ENCODE measurements at places on chromosomes 16 and 17.

DNA sequence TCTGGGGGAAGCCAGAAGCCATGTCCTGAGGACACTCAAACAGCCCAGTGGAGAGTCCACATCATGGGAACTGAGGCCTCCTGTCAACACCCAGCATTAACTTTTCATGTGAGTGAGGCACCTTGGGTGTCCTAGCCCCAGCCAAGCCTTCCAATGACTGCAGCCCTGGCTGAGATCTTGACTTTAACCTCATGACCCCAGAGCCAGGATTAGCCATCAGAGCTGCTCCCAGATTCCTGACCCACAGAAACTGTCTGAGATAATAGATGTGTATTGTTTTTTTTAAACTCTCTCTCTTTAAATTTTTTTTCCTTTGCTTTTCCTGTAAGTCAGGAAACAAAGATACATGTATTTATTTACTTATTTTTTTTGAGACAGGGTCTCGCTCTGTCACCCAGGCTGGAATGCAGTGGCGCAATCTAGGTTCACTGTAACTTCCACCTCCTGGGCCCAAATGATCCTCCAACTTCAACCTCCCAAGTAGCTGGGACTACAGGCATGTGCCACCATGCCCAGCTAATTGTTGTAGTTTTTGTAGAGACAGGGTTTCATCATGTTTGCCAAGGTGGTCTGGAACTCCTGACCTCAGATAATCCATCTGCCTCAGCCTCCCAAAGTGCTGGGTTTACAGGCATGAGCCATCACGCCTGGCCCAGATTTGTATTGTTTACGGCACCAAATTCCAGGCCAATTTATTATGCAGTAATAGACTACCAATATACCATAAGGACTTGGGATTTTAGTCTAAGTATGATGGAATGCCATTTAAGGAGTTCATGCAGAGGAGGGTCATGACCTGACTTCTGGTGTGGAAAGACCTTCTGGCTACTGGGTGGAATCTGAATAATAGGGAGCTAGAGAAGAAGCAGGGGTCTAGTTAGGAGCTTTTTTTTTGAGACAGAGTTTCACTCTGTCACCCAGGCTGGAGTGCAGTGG is 14.0 kb upstream of the TMEM94 start:
- no peak for DNase-seq

DNA sequence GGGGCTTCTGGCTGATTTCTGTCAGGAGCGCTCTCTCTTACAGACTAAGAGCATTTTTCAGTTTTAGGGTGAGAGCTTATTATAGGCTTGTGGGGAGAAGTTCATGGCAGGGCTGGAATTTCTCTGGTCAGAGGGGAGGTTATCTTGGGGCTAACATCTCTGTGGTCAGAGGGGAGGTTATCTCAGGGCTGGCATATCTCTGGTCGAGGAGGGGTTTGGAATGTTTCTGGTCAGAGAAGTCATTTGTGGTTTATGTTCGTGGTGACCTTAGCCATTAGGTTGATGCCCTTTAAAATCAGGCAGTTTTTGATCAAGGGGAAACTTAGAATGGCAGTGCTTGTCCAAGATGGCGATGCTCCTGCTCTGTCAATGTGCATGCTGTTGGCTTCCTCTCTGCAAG is 10.8 kb upstream of the USP31 start:
- no peak for DNase-seq

DNA sequence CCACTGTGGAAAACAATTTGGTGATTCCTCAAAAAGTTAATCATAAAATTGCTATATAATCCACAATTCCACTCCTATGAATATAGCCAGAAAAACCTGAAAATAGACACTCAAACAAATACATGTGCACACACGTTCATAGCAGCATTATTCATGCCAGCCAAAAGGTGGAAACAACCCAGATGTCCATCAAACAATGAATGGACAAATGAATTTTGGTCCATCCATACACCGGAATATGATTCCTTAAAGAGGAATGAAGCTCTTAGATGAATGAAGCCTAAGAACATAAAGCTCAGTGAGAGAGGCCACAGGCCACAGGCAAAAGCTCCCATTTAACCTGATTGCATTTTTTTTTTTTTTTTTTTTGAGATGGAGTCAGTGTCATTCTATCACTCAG is 114.6 kb upstream of the TNRC6C start:
- no peak for DNase-seq

DNA sequence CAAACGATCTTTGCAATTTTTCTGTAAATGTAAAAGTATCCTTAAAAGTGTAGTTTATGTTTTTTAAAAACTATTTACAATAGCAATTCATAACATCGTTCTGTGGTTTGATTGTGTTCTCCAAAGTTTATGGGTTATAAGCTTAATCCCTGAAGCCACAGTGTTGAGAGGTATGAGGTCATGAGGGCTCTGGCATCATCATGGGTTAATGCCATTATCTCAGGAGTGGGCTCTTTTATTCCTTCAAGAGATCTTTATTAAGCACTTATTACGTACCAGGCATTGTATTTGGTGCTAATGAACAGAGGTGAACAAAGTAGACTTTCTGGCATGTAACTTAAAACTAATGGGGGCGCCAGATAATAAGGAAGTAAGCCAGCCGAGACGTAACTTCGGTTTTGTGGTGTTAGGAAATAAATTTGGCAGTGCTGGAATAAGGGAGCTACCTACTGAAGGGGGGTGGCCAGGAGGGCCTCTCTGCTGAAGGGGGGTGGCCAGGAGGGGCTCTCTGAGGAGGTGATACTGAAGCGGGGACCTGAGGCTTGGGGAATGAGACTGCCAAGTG is 158.1 kb downstream of the VPS53 start:
- no peak for DNase-seq

DNA sequence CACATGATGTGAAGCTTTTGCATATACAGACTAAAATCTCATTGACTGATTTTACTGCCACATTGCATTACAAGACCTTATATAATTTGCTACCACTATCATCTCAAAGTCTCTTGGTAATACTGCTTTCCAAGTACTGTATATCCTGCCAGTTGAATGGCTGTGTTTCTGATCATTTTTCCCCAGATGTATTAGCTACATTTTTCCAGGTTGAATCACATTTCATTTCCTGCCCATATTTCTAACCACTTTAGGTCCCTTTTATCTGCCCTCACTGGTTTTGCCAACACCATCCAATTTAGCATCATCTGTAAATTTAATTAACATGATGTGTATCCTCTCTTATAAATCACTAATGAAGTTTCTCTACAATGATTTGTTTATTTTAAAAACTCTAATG is 365.7 kb upstream of the PMFBP1 start:
- DNase-seq: no peak

DNA sequence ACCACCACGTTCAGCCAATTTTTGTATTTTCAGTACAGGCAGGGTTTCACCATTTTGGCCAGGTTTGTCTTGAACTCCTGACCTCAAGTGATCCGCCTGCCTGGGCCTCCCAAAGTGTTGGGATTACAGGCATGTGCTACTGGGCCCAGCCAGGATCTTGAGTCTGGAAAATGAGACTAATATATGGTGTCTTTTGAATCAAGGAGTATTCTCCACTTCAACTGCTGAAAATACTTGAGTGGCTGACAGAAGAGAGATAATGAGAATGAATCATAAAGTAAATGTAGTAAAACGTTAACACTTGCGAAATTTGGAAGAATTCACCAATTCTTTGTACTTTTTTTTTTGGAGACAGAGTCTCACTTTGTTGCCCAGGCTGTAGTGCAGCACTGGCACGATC is 16.6 kb downstream of the SMYD4 start:
- no peak for DNase-seq

- DNase-seq: no peak
Measured at GRCh38 chr16:24996731-24997130, 18.4 kb downstream of the ARHGAP17 start.

GRCh38 chr17:19613979-19614378 is 34.6 kb upstream of the ALDH3A2 start:
- DNase-seq: no peak

DNA sequence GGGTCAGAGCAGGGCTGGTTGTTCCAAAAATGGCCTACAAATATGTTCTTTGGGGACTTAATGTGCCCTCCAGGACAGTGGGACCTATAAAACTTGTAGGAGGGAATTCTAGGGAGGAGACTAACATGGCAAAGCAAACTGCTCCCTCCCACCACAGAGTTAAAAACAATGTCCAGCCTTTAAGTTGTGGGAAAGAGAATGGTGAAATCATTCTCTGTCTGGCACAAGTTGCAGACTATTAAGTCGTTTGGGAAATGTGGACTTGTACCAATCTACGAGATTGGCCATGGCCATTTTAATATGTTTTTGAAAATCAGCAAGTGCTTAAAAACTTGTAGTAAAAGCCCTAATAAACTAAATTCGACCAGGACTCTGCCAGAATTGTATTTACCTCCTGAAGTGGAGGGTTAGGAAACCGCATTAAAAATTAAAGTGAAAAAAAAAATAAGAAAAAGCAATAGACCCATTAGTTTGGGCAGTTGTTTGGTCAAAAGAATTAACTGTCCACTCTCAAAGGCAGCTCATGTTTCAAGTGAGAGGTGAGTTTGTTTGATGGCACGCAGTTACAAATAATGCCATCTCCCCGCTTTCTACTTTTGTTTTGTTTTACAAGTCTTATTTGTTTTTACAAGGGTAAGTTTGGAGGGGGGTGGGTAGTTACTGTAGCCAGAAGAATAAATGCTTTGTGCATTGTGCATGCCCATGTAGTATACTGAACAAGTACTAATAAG is 32.4 kb downstream of the ANKFN1 start:
- no peak for DNase-seq

- DNase-seq: peak; percentile 34
Measured at GRCh38 chr17:29292071-29292991, 1.6 kb downstream of the NUFIP2 start.

- DNase-seq: peak; percentile 13
Measured at GRCh38 chr16:25143928-25144327, 32.4 kb downstream of the LCMT1 start.

DNA sequence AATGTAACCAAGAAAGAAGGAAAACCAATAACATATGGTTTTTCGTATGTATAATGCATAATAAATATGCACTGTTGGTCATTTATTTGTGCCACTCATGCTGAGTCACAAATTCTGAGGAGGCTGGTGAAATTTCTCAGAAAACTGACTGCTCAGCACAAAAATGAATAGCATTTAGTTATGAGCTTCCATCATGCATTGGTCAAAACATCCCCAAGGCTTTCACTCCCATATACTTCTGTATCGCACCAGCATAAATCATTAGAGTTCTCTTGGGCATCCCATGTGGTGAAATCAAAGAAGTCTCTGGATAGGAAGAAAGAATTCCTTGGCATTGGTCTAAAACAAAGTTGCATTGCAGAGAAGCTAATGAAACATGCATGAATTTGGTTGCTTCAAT is 785.6 kb upstream of the CDH8 start:
- DNase-seq: no peak

DNA sequence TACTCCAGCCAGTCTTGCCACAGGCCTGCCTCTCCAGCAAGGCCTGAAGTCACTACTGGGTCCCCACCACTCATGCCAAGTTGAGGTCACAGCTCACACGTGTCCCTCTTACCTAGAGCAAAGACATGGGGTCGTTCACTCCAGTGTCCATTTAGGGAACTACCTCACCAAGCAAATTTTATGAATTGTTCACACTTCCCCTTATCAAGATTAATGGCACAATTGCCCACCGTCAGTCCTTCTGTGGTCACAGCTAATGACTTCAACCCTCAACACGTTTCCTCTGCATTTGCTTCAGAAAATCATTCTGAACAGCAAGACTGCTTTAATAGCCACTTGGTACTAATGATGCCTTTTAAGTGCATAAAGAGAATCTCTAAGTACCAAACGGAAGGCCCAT is 14.6 kb downstream of the IRX6 start:
- no peak for DNase-seq

GRCh38 chr16:27174007-27174406 is 29.3 kb upstream of the KDM8 start:
- no peak for DNase-seq

DNA sequence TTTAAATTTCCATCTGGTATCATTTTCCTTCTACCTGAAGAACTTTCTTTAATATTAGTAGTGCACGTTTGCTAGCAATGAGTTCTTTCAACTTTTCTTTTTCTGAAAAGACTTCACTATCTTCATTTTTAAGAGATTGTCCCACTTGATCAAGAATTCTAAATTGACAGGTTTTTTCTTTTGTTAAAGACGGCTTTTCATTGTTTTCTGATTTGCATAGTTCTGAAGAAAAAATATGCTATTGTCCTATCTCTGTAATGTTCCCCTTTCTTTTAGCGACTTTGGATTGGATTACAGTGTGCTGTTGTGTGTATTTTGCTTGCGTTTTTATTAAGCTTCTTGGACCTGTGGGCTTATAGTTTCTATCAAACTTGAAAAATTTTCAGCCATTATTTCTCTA is 126.3 kb upstream of the NACA2 start:
- no peak for DNase-seq

DNA sequence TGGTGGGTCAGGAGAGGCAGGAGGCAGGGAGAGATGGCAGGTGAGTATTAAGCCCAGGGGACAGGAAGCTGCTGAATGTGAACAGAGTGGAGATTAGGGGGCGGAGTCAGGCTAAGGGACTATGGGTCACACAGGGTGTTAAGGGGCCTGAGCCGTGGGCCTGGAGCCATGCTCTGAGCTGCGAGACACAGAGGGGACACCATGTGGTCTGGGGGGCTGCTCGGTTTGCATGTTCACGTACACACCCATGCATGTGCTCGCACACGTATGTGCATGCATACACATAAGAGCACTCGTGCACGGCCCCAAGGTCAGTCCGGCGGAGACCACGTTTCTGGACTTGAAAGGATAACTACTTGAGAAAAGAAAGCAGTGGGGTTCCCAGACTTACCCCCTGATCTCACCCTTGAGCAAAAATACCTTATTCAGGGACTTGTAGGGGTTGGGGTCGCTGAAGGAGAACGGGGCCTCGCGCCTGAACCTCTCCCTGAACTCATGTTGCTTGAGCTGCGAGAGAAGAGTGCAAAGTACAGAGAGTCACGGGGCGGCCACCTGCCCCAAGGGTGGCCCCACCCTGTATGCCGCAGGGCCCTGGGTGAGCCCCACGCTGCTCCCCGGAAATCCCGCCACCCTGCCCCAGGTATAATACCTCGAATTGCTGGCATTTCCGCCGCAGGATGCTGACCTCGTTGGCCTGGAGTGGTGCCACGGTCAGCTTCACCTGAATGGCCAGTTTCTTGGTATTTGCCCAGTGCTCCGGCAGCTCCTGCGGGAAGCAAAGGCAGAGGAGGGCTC is 50.8 kb downstream of the DNAH17 start:
- no peak for DNase-seq

DNA sequence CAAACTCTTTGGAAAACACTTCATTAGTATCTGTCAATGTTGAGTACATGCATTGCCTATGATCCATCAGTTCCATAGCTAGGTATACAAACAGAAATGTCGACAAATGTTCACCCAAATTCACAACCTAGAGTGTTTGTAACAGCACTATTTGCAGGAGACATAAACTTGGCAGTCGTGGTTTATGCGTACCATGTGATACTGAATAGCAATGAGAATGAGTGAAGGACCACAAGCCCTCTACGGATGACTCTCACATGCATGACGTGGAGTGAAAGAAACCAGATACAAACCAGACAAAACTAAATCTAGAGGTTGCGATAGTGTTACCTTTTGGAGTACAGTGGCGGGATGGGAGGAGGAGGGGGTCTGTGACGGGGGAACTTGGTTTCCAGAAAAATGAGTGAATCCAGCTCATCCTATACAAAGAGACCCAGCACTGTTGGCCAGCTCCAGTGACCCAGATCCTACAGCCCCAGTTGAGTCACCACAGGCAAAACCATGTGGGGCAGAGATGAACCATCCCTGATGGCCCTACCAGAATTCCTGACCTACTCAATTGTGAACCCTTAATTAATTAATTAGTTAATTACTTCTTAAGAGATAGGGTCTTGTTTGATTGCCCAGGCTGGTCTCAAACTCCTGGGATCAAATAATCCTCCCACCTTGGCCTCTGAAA is 15.9 kb upstream of the ULK2 start:
- DNase-seq: no peak

- peak; percentile 23 for DNase-seq
Measured at GRCh38 chr17:65794572-65794971, 233.1 kb upstream of the AXIN2 start.
